ENCODE measurements at places on chromosomes 5 and 9.

GRCh38 chr5:109692852-109693251 is 3.1 kb downstream of the MAN2A1 start:
- no peak for DNase-seq

DNA sequence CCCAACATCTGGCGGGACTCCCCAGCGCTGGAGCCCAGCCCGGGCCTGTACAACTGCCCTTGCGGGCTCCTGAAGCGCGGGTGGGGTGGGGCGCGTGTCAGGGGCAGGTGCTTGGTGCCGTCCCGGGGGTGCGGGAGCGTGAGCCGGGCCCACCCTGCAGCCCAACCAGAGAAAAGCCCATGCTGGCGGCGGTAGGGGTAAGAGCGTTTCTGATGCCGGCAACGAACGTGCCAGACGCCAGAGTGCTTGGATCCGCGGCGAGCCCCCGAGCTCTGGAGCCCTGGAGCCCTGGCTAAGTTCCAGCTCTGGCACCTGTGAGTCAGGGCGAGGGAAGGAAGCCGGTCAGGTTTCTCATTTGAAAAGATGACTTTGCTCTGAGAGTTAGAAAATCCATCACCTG is 58.0 kb downstream of the ZNF510 start:
- DNase-seq: no peak

GRCh38 chr5:123496892-123497291 is 15.1 kb upstream of the CSNK1G3 start:
- no peak for DNase-seq

DNA sequence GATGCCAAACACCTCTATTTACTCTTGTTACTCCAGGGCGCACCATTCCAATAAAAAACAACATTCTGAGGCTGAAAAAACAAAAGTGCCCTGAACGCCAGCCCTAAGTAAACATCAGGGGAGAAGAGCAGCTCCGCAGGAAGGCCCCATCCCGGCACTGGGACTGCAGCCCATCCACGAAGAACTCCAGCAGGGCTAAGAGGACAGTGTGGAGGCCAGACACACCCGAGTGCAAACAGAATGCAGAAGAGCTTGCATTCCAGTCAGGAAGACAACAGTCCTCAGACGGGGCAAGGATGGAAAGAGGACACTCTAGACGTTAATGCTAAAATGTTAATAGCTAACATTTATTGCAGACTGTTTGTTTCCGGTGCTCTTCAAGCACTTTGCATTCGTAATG is 33.0 kb downstream of the FAM240B start:
- DNase-seq: no peak

DNA sequence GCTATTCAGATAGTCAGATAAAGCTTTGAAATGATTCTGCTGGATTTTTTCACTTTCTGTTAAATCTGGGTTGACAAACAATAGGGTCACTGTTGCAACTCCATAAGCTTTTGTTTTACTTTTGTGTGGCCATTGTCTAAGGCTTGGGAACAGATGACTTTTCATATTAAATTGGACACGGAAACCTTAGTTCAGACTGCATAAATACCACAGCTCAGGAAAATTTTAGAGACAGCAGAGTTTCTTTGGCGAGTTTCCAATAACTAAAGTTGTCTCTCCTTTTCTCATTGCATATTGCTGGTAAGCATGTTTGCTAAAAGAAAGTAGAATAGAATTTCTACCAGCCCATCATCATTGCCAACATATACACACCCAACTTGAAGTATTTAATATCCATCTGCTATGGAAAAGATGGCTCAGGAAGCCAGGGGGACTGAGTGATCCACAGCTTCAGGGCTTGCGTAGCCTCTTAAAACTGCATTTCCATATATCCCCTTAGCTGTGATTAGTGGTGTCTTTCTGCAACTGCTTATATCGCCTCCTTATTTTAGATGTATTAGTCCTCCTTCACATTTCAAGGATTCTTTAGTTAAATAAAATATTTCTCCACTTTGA is 168.2 kb downstream of the ARHGAP26 start:
- no peak for DNase-seq

DNA sequence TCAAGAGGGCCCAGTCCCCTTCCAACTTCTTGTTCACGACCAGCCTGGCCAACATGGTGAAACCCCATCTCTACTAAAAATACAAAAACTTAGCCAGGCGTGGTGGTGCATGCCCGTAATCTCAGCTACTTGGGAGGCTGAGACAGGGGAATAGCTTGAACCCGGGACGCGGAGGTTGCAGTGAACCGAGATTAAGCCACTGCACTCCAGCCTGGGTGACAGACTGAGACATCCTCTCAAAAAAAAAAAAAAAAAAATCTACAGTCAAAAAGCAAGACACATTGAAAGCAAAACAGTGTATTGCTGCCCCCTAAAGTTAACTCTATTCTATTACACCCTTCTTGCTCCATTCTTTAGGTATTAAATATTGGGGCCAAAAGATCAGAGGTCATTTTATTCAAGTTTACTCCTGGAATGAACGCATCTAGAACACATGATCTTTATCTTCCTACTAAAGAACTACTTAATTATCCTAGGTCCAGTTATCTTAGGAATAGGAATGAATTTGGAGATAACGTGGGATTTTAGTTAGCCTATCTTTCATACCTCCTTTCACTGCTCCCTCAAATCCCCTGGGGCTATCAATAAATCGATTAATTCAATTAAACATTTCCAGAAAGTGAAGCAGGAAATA is 2.4 kb downstream of the ATG12 start:
- DNase-seq: peak; percentile 12

DNA sequence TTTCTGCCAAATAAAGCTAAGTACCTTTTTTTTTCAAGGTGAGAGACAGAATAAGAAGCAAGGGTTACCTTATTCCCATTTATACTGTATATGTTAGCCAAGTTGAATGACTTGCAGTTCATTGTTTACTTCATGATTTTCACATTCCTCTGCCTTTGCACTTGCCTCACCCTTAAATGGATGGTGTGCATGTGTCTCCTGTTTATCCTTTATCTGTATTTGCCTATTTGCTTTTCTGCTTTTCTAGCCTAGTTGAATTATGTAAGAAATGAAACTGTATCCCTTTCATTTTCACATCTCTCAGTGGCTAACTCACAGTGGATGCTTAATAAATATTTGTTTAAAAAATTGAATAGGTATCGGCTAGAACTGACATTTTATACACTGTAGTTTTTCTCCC is 200.8 kb upstream of the ST8SIA4 start:
- DNase-seq: no peak

GRCh38 chr9:15361737-15362136 is 54.7 kb upstream of the TTC39B start:
- DNase-seq: no peak
